Astrocyte of the hippocampus (primary cell): ENCODE measurements at places on chromosomes 2 and 18.

DNA sequence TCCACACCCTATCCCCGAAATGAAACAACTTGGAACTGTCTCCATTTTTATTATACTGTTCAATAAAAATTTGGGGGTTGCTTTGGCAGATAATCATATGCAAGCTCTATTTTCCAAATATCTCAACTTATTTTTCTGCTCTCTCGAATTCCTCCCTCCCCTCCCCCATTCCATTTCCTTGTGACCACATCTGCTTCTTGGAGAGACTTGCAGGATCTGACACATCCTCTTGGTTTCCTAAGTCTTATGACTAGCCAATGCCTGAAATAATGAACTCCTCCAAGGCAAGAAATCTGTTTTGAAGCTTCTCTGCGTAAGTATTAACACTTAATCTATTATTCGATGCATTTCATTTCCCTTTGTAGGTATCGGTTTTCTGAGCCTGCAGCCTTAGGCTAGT is 16.1 kb downstream of the TGIF1 start:
- DNase-seq = peak; percentile 73

GRCh38 chr2:170113168-170113894 is 64.6 kb upstream of the MYO3B start:
- DNase-seq = no peak

DNA sequence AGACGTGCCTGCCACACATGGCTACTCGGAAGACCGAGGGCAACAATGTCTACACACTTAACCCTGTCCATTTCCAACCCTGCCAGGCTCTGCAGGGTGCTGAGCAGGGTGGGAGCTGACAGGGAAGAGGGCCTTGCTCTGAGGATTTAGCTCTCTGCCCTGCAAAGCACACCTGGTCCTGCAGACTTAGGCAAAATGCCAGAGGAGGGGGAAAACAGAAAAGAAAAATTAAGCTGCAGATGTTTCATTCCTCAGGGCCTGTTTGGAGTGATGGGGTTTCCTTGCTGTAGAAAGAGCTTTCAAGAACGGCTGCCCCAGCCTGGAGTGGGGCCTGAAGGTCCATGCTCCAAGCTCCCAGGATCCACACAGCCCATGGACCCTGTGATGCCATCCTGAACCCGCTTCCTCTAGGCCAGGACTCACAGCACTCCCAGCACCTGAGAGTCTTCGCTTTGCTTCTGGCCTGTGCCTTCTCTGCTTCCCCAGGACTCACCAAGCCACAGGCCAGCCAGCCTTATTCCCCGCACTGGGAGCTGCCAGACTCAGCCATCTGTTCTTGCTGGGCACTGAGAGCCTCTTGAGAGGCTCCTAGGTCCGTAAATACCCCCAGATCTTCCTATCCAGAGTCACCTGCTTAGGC is 9.1 kb upstream of the TEX51 start:
- DNase-seq = no peak

DNA sequence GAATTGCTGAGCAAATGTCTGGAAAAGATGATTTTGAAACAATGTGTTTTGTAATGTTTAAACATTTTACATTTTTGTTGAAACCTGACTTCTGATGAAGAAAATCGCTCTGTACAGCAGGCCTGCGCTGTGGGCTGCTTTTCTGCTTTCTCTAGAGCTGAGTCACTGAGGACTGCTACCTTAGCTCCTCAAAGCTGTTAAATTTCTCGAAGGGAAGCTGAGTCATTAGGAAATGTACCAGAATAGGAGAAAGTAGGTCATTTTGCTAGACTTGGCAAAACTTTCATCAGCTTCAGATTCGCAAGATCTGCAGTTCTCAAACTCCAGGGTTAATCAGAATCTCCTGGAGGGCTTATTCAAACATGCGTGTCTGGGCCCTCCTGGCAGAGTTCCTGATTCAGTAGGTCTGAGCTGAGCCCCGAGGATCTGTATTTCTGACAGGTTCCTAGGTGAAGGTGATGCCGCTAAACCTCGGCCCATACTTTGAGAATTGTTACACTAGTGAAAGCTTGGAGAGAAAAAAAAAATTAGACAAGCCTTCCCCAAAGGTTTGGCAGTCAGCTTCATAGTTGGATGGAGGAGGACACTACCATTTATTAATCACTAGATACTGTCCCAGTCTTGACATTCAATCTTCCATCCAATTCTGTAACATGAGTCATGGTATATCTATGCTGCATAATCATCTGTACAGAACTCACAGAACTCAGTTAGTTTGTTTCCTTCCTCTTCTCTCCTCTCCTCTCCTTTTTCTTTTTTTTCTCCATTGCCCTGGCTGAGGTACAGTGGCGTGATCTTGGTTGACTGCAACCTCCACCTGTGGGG is 297.6 kb downstream of the PARD3B start:
- DNase-seq = peak; percentile 88

DNA sequence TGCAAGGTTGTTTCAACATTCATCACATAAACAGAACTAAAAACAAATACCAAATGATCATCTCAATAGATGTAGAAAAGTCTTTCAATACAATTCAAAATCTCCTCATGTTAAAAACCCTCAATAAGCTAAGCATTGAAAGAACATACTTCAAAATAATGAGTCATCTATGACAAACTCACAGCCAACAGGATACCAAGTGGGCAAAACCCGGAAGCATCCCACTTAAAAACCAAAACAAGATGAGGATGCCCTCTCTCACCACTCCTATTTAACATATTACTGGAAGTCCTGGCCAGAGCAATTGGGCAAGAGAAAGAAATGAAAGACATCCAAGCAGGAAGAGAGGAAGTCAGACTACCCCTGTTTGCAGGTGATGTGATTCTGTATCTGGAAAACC is 992.2 kb upstream of the PIK3C3 start:
- no peak for DNase-seq

DNA sequence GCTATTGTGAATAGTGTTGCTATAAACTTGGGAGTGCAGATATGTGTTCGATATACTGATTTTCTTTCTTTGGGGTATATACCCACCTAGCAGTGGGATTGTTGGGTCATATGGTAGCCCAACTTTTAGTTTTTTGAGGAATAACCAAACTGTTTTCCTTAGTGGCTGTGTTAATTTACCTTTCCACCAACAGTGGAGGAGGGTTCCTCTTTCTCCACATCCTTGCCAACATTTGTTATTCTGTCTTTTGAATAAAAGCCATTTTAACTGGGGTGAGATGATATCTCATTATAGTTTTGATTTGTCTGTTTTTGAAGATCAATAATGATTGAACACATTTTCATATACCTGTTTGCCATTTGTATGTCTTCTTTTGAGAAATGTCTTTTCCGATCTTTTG is 282.0 kb upstream of the SESTD1 start:
- DNase-seq = no peak

- DNase-seq = no peak
Measured at GRCh38 chr2:22329211-22330154, 1055.5 kb upstream of the KLHL29 start.

GRCh38 chr18:23145621-23146020 is 10.3 kb downstream of the CABLES1 start:
- no peak for DNase-seq

- no peak for DNase-seq
Measured at GRCh38 chr2:8817221-8817620, 20.2 kb downstream of the KIDINS220 start.

- DNase-seq = peak; percentile 74
Measured at GRCh38 chr2:28394331-28394877, 1.7 kb downstream of the FOSL2 start.

DNA sequence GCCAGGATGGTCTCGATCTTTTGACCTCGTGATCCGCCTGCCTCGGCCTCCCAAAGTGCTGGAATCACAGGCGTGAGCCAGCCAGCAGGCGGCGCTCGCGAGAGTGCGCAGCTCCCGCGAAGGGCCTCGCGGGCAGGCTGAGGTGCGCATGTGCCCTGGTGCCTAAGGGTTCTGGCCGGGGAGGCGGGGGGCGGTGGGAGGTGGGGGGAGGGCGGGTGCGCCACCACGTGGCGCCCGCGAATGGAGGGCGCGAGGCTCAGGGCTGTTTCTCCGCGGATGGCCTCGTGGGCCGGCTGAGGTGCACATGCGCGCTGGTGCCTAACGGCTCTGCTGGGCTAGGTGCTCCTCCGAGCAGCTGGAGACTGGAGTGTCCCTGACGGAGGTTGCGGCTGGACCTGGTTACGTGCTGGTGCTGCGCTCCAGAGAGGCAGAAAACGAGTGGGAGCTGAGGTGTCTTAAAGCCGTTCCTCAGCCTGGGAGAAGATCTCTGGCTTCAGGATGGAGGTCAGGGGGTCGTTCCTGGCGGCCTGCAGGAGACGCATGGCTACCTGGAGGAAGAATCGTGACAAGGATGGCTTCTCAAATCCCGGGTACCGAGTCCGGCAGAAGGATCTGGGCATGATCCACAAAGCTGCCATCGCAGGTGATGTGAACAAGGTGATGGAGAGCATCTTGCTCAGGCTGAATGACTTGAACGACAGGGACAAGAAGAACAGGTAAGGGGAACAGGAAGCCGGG is at the start of gene ANKRD62:
TSS of gene ANKRD62 (plus strand) at position 324 of the 738 bp plus-strand sequence. CDS start at position 499, 175 bp downstream.
- DNase-seq = no peak

DNA sequence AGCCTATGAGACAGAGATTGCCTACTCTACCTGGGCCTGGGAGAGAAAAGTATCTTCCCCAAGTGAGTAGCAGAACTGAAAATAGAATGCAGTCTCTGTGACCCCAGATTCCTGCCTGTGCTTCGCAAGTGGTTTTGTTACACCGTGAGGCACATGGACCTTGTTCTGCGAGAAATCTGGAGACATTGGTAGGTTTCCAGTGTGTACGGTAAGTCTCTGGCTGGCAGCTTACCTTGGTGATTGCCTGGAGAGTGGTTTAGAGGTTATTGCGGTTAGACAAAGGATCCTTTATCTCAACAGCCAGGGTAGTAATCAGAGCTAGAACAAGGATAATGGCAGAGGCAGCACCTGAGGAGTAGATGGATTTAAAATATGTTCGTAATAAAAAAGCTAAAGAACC is 606.0 kb upstream of the GCFC2 start:
- no peak for DNase-seq

- DNase-seq = peak; percentile 71
Measured at GRCh38 chr18:10421859-10422258, 32.6 kb upstream of the APCDD1 start.

DNA sequence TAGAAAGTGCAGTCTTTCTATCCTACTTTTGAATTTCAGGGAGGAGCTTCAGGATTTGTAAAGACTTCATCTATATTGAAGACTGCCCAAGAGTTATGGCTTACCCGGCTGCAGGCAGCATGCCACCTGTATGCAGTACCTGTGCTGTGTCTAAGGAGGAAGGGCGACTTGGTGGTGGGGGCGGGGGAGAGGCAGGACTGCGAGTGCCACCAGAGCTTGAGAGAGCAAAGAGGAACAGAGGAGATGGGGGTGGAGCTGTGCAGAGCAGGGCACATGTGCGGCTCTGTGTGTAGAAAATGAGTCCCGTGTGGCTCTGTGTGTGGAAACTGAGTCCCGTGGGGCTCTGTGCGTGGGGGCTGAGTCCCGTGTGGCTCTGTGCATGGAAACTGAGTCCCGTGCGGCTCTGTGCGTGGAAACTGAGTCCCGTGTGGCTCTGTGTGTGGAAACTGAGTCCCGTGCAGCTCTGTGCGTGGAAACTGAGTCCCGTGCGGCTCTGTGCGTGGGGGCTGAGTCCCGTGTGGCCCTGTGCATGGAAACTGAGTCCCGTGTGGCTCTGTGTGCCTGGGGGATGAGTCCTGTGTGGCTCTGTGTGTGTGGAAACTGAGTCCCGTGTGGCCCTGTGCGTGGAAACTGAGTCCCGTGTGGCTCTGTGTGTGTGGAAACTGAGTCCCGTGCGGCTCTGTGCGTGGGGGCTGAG is 43.2 kb downstream of the LDLRAD4 start:
- DNase-seq = no peak

GRCh38 chr2:11505652-11506610 is 27.9 kb upstream of the GREB1 start:
- DNase-seq = peak; percentile 37

DNA sequence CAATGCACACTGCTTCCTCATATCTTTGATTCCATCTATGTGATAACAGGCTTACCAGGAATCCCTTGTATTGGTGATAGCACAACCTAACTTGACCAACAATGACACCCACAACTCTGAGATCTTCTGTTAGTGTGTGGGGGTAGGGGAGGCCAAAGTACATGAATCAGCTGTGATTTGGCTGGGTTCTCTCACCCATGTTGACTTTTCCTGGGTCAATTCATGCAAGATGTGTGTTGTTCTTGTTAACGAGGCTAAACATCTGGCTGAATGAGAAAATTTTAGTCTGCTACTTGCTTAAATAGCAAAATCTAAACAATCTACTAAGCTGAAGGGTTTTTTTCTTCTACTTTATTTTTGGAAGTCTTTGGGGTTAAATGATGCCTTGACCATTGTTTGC is 341.2 kb upstream of the SLC14A2 start:
- DNase-seq = no peak

GRCh38 chr2:188570370-188570769 is 278.7 kb downstream of the GULP1 start:
- DNase-seq = no peak

GRCh38 chr2:29227935-29228675 is 112.9 kb downstream of the CLIP4 start:
- DNase-seq = peak; percentile 74

DNA sequence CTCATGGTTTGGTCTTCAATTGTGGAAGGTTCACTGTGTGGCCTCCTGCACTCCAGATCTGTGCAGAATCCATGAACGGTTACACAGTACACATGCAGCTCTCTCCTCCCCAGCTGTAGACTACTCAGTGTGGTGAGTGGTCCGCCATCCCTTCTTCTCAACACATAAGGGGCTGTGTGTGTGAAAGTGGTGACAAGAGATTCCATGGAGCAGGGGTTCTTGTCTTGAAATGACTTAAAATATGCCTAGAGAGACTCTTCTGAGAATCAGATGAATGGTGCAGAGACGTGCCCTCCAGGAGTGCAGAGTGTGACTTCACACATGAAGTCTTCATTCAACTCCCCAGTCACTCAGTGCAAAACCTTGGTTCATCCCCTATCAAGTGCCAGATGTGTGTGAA is 151.0 kb upstream of the COPS8 start:
- DNase-seq = no peak

DNA sequence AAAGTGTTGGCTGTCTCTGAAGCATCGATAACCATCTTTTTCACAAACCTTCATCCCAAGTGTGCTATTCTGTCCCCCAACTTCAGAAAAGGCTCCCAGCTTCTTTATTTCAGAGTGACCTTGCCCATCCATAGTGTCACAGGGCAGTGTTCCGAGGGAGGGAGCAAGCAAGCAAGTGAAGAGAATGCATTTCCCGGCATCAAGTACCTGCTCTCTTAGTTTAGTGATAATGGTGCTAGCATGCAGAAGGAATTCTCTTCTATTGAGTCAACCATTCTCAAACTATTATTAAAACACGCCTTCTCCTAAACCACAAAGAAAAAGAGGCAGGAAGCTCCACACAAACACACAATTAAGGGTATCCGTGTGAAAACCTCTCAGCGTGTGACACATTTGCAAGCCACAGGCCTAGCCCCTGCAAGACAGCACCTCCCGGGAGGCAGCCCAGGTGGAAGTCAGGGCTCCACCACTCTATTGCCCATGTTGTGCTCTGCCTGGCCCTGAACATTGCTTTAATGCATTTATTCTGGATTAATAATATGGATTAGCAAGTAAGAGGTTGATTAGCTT is 504.9 kb downstream of the GALR1 start:
- DNase-seq = peak; percentile 42

DNA sequence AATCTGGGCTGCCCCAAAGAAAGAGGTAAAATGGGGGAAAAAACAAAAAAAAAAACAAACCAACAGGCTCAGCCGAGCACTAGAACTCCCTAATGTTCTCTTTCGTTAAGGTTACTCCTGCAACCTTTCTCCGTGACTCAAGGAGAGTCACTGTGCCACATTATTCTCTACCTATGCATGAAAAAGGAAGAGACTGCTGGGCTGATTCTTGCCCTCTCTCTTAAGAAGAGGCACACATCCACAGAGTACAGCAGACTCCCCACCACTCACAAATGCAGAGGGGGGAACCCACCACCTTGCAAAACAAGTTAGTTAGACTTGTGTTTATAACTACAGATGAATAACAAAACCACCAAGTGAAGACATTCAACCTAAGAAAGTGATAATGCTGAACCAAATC is 201.5 kb downstream of the DYM start:
- no peak for DNase-seq
